Sigmoid colon (tissue), 7 donors: ENCODE measurements at places on chromosomes 6 and 20. TPM values are rescaled to one million over a fixed set of nuclear protein-coding genes. Genes with fewer than 3 reads are reported as not detected.

Gene PKIB
- 4.6 TPM for total RNA-seq

Gene SYNGAP1
- total RNA-seq = 9.9 TPM

Gene NT5E
- 70.3 TPM for total RNA-seq

Gene TBX18
- total RNA-seq = 2.5 TPM

Gene C20orf144
- total RNA-seq = not detected

Gene PACRG
- total RNA-seq = 2.5 TPM

Gene DEF6
- total RNA-seq = 1.4 TPM

Gene TRIM15
- not detected for total RNA-seq

Gene TSPO2
- not detected for total RNA-seq

Gene CDKAL1
- 11.4 TPM for total RNA-seq

Gene OOEP
- not detected for total RNA-seq

Gene WFDC12
- not detected for total RNA-seq

Gene NKAPL
- total RNA-seq = 2.6 TPM

Gene PREX1
- 19.1 TPM for total RNA-seq

Gene SPATA25
- total RNA-seq = 1.6 TPM

Gene ZNF318
- total RNA-seq = 12.7 TPM

Gene SCUBE3
- 12.7 TPM for total RNA-seq

Gene RBPJL
- total RNA-seq = not detected

Gene TDRD6
- 0.49 TPM for total RNA-seq

Gene C6orf120
- total RNA-seq = 22.7 TPM

Gene FUCA2
- 16.5 TPM for total RNA-seq

Gene ADGRG6
- 14.4 TPM for total RNA-seq

Gene PRR18
- total RNA-seq = not detected

Gene CLDN20
- total RNA-seq = not detected

Gene RAET1L
- not detected for total RNA-seq

Gene PPP1R14C
- 0.55 TPM for total RNA-seq
